ENCODE measurements at places on chromosomes 16 and 17.

GRCh38 chr17:3678095-3678820 is 9.6 kb downstream of the EMC6 start:
- no peak for DNase-seq

DNA sequence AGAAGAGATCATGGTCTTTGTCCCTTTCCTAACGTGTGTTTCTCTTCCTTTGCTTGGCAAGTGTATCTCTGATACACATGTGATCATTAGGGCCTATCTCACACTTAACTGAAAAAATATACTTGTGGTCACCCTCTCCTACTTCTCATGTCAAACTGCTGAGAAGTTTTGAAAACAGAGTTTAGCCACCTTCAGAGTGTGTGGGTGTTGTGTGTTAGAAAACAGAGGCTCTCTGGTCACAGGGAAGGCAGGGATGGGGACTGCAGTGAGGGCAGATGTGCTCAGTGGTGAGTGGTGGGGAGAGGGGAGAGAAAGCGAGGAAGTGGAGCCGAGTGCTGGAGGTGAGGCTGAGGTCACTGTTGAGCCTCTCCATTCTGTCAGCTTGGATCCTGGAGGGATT is 29.4 kb downstream of the GRB7 start:
- no peak for DNase-seq

GRCh38 chr17:70773258-70773657 is 603.9 kb downstream of the KCNJ2 start:
- DNase-seq = no peak

GRCh38 chr17:28644787-28645575 is at the start of gene BLTP2:
Gene BLTP2 (minus strand): TSS chr17:28645158. CDS start chr17:28645056, 102 bp downstream.
- DNase-seq = peak; percentile 88

- DNase-seq = no peak
Observed at GRCh38 chr16:65837464-65837863, 529.0 kb upstream of the CDH5 start.

- peak; percentile 71 for DNase-seq
Observed at GRCh38 chr17:74379495-74380085, 12.3 kb downstream of the GPR142 start.

- no peak for DNase-seq
Observed at GRCh38 chr17:14940938-14941265, 324.2 kb downstream of the PMP22 start.

DNA sequence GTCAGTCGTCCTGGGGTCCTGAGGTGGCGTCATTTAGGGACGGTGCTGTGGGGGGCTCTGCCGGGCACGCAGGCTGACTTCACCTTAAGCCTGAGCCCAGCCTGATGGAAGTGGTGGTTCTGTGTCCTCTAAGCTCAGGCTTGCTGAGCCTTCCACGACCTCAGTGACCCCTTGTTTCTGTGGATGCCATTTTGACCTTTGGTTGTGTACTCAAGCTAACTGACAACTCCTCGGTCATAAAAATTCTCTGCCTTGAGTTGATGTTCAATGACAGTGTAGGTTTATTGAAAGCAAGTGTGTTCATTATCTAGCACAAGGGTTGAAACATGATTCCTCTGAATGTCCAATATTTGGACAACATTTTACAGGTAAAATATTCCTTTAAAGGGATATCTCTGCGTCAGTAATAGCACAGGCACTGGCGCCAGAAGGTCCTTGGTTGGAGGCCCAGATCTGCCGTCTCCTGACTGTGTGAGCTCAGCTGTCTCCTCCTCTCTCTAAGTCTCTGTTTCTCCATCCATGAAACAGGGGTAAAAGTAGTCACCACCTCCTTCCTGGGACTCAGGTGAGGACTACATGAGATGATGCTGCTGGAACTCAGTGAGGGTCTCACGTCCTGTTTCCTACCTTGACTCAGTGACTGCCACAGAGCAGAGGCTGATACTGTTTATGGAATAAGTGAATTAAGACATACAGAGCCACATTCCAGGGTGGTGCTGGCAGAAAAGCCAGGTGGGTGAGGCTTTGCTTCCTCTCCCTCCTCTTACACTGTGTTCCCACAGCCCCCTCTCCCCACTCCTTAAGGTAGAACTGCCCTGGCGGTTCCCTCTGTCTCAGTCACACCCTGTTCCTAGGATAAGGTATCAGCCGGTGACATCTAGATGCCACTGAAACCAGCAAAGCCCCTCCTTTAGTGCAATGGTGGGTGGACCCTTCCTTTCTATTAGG is 75.7 kb downstream of the IRF8 start:
- DNase-seq = no peak

- peak; percentile 59 for DNase-seq
Observed at GRCh38 chr16:27365142-27366089, 36.6 kb upstream of the IL21R start.

DNA sequence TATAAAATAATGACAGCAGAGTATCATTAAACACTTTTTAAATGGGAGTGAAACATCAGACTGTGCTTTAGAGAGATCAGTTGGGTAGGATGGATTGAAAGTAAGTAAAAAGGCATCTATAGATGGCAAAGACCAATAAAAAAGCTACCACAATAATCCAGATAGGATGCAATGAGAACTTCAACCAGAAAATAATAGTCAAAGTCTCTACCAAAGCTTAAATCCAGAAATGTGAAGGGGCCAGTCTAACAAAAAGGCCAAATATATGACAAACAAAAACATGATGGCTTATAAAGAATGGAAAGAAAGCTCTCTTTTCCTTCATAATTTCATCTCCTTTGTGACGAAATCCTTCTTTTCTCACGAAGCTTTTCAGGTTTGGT is 12.3 kb downstream of the KANSL1 start:
- no peak for DNase-seq

DNA sequence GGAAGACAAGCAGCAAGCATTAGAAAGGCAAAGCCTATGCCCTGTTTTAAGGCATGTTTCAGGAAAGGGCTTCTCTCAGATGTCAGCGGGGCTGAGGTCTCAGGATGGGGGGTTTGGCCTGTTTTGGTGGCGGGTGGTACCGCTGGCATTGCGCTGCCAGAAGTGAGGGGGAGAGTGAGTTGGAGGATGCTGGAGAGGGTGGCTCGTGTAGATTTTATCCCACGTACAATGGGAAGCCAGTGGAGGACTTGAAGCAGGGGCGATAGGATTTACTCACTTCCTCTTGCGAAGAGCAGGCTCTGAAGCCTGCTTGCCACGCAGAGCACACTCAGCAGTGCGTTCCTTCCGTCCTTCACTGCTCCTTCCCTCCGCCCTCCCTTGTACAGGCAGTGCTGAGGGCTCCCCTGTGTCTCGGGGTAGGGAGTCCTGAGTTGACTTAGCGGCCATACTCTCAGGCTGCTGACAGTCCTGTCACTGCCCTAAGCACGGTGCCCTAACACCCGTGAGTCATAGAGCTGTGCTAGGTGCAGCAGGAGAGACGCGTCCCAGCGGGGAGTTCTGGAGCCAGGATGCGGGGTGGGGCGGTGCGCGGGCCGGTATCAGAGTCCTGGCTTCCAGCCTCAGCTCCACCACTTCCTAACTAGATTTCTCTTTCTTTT is 113.1 kb downstream of the SNX29 start:
- peak; percentile 51 for DNase-seq

- DNase-seq = peak; percentile 5
Observed at GRCh38 chr16:59179446-59180082, 445.4 kb upstream of the GOT2 start.

GRCh38 chr16:71492786-71493185 is 3.7 kb upstream of the ZNF19 start:
- DNase-seq = no peak

- peak; percentile 32 for DNase-seq
Observed at GRCh38 chr16:77551357-77551756, 116.5 kb upstream of the ADAMTS18 start.

DNA sequence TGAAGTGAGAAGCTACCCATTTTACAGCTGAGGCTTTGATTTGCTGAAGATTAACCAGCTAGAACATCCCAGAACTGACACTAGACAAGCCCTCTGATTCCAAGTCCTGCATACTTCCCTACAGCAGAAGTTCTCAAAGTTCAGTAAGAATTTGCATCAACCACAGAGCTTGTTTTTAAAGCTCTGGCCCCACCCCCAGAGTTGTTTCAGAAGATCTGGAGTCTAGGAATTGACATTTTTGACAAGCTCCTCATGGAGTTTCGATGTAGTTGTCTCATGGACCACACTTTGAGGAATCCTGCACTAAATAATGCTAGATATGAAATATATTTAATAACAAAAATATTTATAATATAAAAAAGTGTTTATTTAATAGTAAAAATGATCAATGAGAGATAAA is 120.3 kb upstream of the ADAMTS18 start:
- peak; percentile 25 for DNase-seq

DNA sequence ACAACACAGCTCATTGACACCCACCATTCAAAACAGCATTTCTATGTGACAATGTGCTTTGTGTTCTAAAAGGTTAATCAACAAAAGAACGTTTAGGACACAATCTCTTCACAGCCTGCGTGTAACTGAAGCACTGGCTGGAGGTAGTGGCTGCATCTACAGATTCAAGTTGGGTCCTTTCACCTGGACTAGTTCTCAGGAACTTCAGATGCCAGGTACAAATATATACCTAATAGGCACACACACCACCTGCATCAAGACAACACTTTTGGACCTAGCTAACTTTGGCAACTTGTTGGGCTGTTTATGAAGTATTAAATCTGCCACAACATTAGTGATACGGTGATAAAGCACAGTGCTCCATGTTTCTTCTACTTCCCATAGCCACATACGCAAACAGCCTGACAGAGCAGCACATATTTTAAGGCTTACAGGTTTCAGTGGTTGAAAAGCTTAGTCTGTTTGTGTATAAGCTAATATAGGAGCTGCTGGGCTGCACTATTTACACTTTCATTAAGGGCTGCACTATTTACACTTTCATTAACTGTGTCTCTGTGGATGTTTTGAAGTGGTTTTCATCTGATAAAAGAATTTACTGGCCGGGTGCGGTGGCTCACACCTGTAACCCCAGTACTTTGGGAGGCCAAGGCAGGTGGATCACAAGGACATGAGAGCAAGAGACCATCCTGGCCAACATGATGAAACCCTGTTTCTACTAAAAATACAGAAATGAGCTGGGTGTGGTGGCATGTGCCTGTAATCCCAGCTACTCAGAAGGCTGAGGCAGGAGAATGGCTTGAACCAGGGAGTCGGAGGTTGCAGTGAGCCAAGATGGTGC is 132.6 kb downstream of the PARN start:
- no peak for DNase-seq

DNA sequence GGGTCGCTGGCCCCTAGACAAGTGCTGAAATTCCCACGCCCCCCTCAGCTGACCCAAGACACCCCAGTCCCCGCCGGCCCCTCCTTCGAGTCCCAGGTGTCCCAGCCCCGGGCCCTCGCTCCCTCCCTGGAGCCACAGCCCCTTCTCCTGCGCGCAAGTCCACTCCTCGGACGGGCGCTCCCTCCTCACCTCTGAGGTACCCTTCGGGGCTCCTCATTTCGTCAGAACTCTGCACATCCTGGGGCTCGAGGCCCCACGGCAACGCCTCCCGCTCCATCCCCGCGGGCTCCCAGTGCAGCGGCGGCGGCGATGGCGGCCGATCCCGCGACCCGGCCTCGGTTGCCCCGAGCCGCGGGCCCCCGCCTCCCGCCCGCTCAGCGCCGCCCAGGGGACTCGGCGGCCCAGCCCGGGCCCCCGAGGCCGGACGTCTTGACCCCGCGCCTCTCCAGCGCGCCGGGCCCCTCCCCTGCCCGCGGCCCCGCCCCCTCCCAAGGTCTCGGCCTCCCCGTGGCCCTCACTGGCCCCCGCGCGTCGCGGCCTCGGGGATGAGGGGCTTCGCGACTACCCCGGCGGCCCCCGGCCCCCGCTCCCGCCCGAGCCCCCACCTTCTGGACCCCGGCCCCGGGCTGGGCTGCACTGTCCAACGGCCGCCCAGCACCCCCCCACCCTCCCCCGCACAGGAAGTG is at the start of gene ZNF768:
TSS of gene ZNF768 (minus strand) at position 430 of the 686 bp plus-strand sequence. CDS start at position 277, 153 bp downstream.
- no peak for DNase-seq

GRCh38 chr17:10033959-10034358 is 128.9 kb upstream of the RCVRN start:
- no peak for DNase-seq

DNA sequence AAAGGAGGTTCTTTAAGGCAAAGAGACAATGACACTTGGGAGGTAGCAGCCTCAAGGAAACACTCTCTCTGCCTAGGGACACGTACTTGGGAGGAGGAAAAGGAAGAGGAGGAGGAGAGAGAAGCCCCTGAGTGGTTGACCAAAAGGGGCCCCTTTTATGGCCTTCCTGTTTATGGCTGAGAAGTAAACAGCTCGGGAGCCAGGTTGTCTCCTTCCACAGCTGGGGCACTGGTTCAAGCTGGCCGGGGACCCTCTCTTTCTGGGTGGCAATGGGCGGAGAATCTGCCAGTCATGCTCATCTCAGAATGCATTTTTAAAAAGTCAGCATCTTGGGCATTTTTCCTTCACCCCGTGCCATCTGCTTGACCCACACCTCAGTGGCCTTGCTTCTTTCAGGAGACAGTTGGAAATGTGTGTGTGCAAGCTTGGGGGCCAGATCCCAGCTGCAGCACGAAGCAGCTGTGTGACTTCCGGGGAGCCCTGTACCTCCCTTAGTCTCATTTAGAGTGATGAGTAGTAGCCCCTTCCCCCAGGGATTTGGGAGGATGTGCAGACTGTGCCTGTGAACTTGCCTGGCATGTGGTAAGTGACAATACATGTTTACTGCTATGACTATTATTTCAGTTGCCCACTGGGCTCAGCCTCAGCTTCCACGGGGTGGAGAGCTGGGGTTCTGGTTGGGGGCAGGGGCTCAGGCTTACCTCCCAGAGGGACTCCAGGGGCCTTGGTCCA is 33.8 kb upstream of the SALL1 start:
- DNase-seq = no peak

- peak; percentile 80 for DNase-seq
Observed at GRCh38 chr16:11016993-11017392, 72.6 kb downstream of the CLEC16A start.

- no peak for DNase-seq
Observed at GRCh38 chr17:83196973-83197880, 117.8 kb downstream of the METRNL start.

DNA sequence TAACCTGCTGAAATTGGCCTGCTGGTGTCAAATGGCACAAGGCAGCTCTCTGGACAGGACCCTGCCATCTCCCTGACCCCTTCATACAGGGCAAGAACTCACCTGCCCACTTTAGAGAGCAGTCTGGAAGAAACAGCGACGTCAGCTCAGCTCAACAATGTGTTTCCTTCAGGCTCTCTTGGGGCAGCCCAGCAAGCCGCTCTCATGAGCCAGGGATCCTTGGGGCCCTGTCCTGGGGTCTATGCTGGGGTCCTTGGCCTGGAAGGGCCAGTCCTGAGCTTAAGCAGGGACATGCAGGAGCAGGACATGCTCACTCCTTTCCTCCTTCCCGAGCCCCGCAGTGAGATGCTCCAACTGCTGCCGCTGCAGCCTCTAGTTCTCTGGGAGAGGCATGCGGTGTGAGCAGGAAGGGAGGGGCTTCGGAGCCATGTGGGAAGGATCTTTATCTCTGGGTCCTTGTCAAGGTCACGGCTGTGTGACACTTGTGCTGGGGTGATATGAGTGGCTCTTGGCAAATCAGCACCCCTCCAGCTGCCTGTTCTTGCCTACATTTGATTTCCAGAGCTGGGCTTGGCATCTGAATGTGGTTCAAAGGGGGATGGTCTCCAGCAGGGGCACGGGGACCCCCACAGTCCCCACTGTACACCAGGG is 3.4 kb downstream of the C1QTNF1 start:
- DNase-seq = no peak
